ENCODE measurements at places on chromosomes 5 and 9.

- no peak for DNase-seq
Observed at GRCh38 chr5:131482617-131483016, 152.4 kb downstream of the RAPGEF6 start.

DNA sequence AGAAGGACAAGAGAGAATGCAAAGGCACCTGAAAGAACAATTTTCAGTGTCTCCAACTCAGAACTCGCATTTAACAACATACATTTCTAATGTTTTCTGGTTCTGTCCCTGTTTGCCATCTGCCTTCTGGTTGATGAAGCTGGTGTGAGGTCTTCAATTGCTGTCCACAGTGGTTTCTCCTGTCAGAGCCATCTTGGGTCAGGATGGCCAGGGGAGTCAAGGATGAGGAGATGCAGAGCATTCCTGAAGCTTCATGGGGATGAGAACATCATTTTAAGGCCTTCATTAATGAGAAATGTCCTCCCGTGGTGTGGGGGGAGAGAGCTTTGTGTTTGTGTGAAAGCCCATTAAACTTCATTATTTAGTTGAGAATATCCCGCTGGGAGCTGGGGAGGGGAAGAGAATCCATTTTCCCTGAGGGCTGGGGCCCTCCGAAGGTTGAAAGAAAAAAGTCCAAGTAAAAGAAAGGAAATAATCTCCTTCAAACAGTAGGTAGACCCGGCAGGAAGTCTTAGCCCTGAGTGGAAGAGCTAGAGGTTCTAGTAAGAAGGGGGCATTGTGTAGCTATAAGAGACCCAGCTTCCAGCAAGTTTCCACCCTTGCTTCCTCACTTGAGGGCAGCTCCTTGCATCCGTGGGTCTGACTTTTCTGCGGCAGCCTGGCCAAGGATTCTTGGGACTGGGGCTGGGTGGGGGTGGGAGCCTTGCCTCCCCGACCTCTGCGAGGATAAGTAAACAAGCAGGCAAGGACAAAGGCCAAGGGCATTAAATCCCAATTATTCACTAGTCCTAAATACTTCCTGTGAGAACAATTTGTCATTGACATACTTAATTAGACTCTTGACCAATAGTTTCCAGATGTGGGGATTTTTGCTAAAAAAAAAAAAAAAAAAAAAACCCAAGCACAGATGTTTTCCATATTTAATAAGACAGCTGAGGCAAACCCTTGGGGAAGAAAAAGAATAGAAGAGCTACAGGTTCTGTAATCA lies 119.2 kb downstream of the MSX2 start:
- DNase-seq, result no peak

DNA sequence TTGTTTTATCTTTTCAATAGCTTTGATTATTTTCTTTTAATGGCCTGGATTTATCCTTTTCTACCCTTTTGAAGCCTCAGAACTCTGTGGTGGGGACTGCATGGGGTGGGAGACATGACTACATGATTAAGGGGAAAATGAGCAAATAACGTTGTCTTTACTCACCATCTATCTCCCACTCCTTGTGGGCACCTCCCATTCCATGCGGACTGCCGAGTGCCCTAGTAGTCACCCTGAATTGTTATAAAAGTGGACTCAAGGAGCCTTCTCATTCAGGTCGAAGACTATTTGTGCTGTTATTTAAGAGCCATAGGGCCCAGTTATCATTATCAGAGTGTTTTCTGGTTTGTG lies 281.8 kb downstream of the MLLT3 start:
- DNase-seq, result no peak

- DNase-seq, result no peak
Observed at GRCh38 chr5:155587458-155587857, 573.9 kb downstream of the KIF4B start.

Data from omental fat pad (tissue), 4 donors.